ENCODE measurements at places on chromosomes 6 and 20.

GRCh38 chr6:132289756-132290155 lies 111.5 kb downstream of the MOXD1 start:
- DNase-seq = no peak

DNA sequence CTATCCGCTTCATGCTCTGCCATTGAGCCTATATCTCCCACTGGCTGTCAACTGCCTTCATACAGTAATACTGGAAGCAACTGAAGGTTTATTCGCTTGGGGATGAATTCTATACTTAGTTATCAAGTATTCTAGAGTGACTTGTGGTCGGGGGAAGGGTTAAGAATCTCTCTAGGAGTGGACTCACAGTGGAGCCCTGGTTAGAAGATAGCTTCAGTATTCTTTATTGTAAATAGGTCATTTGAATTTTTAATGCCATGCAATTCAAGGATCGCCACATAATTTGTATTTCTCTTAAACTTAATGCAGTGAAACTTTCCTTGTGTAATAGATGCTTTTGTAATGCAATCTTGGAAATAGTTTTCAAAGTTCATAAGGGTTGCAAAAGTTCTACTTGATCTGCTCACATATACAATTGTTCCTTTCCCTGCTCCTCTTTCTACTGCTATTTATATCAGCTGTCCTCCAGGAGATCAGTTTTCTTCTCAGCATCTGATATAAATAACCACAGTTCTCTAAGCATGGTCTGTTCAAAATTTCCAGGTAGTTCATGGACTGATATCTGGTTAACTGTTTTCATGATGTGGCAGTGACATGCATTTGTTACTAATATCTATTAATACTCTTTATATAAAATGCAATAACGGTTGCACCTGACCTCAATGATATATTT lies 120.3 kb downstream of the KCNQ5 start:
- DNase-seq = no peak

GRCh38 chr6:18121580-18122127 lies 823 bp downstream of the NHLRC1 start:
- no peak for DNase-seq

DNA sequence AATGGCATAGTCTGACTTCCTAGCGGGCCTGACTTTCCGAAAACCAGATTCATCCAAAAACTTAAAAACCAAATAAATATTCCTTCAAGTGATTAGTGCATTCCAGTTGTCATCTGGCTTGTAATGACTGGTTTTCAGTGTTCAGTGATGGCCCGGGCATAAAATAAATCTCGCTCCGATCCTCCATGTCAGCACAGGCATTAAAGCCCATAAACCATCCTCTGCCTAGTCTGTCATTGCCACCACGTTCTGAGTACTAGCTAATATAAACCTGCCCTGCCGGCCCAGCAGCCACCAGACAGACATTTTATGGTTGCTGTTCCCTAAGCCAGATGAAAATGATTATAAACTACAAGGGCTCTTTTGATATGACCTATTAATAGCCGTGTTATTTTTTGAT lies 232.3 kb upstream of the GMDS start:
- DNase-seq = no peak

DNA sequence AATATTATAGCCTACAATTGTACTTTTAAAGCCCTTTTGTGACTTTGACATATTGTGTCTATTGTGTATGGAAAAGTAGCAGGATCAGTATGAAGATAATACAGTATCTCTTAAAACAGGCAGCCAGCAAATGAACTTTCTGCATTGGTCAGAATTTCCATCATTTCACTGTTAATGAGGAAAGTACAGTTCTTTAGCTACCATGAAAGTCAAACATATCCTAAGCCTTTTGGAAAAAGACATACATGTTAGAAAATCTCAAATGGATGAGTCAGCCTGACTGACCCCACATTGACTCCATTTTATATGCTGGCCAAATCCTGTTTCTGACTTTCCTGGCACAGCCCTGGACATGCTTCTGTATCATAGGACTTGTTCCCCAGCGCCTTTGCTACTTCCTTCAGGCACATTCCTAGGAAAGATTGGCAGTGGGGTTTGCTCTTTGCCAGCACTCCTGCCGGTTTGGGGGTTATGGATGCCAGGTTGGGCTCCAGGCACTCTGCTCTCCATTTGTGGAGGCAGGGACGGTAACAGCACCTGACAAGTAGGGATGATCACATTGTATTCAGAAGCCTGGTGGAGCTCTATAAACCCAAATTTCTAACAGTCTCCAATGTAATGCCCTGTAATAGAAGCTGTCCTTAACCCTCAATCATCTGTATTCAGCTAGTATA lies 43.7 kb downstream of the TOP1 start:
- DNase-seq = no peak

DNA sequence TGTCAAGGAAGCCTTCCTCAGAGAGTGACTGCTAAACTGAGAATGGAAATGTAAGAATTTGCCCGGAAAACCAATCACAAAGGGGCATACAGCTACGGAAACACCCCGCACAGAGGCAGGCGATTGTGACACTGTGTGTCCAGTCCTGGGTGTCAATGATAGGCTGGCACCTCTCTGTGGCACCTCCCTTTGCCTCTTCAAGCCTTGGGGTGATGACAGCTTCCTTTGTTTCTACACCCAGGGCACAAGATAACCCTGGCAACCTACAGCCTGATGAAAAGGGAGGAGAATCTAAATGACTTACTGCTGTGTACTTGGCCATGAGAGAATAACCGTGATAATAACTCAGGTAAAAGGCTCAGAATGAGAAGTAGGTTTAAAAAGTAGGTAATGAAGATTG lies 93.6 kb upstream of the SSTR4 start:
- no peak for DNase-seq

DNA sequence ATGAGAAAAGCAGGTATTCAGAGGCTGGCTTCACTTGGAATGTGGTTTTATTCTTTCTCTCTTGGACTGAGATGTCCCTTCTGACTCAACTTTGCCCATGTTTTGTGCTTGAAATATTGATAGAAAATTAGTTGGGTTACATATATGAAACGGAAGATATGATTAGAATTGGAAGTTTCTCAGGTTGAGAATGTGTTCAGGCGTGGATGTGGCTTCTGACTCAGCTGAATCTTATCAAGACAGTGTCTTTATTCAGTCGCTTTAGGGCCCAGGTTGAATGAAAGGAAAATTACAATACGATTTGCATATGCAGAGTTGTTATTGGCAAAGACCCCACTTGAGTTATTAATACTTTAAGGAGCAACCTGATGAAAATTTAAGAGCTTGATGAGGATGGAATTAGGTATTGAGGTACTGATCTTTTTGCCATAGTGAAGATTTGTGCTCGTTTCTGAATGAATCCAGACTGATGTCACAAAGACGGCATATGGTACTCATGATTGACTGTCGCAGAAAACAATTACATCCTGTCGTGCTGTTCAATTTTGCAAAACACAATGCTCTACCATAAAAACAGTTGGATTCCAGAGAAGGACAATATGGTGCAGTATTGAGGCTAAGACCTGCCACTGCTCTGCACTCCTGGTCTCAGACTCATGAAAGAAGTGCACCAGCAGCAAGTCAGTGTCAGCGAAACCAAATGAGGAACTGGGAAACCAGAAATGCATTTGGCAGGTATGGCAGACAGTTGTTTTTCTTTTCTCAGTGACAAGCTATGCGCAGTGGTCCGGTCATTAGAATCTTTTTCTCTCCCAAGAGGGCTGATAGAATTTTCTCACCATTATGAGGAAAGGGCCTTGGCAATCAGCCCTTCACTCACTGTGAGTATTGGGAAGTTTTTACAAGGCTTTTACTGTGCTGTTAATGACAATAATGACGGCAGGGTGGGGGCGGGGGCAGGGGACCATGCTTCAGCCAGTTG lies 158.3 kb downstream of the DOK5 start:
- DNase-seq = no peak

- DNase-seq = no peak
Observed at GRCh38 chr6:116483616-116484015, 22.4 kb downstream of the CALHM6 start.

DNA sequence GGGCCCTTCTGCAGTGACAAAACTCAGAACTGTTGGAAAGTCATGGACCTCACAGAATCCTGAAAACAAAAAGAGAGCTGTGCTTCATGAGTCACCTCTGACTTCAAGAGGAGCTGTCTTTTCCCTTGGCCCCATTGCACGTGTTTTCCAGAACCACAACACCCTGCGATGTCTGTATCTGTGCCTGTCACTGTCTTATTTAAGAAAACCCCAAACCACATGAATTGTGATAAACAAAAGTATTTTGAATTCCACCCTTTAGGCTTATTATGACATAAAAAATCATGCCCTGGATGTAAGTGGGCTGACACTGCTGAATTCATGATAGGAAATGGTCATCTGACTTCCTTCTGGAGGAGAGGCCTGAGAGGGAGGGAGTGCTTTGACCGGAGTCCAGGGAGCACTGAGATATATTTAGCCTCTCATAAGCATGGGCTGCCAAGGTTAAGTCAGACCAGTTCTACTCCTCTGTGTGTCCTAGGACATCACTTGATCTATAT lies 96.4 kb upstream of the DUSP22 start:
- DNase-seq = peak; percentile 77

DNA sequence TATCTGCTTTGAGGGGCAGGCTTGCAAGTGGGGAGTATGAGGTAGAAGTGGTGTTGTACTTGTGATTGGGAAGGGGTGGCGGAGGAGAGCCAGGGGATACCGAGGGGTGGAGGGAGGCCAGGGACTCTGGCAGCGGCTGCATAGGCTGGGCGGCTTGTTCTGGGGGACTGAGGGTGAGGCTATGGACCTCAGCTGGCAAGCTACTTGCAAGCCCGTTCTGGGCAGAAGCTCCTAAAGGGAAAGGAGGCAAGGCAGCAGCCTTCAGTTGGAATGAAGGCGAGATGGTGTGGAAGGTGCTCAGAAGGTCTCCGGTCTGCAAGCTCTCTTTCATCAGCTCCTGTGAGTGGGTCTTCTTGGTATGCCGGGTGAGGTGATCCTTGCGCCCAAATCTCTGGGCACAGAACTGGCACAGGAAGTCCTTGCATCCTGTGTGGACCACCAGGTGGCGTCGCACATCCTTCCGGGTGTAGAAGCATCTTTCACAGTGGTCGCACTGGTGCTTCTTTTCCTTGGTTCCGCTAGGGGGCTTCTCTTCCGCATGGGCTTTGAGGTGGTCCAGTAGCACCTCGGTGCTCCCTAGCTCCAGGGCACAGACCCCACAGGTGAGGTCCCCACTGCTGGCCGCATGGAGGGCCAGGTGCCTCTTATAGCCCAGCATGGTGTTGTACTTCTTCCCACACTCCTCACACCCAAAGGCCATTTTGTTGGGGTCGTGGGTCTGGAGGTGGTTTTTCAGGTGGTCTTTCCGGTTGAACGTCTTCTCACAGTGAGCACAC lies 66.0 kb downstream of the PLAGL1 start:
- peak; percentile 13 for DNase-seq

- DNase-seq = peak; percentile 53
Observed at GRCh38 chr20:38893565-38894090, 32.6 kb upstream of the FAM83D start.

GRCh38 chr6:35602133-35602946 lies 86.4 kb downstream of the FKBP5 start:
- DNase-seq = peak; percentile 60

DNA sequence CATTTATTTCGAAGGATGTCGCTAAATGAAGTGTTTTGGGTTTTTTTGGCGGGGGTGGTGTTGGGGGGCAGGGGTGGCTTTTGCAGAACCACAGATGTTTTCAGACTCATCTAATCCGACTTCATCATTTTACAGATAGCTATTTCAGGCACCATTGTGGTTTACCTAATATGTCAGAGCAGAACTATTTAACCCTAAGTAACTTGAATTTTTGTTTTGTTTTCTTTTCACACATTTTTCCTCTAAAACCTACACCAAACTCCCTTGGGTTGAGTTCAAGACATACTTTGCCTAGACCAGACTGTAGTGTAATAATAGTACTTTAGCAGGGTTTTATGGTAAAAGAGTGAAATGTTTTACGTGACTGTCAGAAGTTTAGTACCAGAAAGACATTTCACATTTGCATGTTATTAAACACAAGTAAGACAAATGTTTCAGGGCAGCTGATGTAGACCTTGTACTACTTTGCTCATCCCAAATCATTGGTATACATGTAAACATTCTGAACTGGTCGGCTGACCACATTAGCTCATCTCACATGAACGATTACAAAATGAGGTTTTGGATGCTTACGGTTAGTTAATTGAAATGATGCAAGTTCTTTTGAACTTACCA lies 37.7 kb downstream of the MAP3K4 start:
- peak; percentile 62 for DNase-seq

GRCh38 chr6:146891615-146892265 lies 293.0 kb downstream of the ADGB start:
- DNase-seq = no peak

GRCh38 chr20:49541733-49542513 lies 26.0 kb downstream of the PTGIS start:
- DNase-seq = peak; percentile 64

DNA sequence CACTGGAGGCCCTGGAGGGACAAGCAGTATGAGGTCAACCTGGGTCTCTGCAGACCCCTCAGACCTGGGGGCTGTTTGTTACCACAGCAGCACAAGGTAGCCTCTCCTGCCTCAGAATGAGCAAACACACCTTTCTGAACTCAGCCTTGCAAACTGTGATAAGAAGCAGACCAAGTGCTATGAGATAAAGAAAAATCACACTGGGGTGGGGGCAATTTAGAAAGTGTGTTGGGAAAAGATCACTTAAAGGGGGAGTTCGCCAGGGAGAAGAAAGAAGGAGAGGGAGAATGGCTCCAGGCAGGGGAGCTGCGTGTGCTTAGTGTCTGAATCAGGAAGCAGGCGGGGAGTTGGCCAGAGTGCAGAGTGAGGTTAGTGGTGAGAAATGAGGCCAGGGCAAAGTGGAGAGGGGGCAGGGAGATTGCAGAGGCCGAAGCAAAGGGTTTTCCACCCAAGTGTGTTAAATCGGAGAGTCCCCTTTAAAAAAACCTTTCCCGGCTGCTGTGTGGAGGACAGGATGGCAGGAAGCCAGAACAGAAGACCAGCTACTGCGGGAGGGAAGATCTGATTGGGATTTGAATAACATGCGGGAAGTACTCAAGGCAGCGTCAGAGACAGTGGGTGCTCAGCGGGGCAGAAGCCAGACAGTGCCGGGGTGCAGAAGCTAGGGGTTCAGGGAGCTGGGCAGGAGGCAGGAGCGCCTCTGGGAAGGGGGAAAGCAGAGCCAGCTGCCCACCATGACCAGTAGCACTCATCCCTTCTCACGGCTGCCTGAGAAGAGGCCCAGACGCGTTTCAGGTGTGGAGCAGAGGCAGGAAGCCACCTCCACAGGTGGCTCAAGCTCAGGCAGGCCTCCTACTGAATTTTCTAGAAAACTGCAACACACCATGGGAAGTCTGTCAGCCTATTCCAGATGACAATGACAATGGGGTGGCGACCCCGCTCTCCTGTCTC lies 9.0 kb downstream of the ADA start:
- peak; percentile 70 for DNase-seq

GRCh38 chr20:47499053-47499452 lies 2.6 kb upstream of the NCOA3 start:
- no peak for DNase-seq

Measured in inflammatory macrophage (primary cell).